ENCODE measurements at places on chromosomes 11 and 22.

GRCh38 chr22:45864959-45865476 lies 111.9 kb downstream of the WNT7B start:
- no peak for DNase-seq

DNA sequence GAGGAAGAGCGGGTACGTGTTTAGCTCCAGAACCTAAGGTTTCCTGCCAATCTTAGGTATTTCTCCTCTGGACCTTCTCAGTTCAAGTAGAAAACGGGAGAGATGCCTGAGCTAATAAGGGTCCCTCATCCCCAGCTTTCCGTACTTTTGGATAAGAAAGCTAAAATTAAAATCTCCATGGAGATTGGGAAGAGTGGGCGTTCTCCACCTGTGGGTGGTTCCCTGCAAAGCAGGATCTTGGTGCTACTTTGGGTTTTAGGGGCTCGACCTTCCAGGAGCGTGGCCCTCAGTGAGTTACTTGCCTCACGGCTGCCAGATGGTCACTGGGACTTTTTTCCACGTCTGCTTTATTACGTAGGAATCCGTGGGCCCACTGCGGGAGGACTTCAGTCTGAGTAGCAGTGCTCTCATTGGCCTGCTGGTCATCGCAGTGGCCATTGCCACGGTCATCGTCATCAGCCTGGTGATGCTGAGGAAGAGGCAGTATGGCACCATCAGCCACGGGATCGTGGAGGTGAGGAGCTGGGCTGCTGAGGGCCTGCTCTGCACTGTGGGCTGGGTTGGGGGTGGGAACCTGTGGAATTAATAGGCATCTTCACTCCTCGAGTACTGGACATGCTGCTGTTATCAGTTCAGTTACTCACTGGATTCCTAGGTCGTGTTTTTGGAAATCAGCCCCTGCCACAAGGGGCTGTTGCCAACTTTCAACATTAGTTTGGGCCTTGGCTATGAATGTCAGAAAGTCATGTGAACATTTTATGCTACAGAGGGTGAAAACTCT lies 17.8 kb upstream of the ST14 start:
- no peak for DNase-seq

GRCh38 chr11:46360878-46361277 lies 13.6 kb downstream of the DGKZ start:
- DNase-seq, result no peak

- no peak for DNase-seq
Measured at GRCh38 chr22:37164505-37164887, 14.8 kb upstream of the IL2RB start.

GRCh38 chr11:83773950-83774880 lies 488.0 kb upstream of the CCDC90B start:
- no peak for DNase-seq

DNA sequence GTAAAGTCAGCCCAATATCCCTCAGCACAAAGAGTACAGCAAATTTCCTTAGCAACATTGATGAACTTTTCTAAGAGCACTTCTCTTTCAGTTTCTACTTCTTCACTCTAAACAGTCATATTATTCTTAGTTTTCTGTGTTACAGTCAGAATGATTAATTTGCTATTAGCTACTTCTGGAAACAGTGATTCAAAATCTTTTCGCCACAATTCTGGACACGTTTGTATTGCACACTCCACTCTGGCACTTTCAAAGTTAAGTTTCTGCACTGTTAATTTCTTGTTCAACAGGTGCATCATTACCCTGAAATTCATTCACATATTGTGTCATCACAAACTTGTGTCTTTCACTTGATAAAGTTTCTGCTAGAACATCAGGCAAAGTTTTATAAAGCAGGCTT lies 22.5 kb downstream of the ABTB2 start:
- no peak for DNase-seq

- no peak for DNase-seq
Measured at GRCh38 chr22:42983470-42983869, 31.5 kb downstream of the PACSIN2 start.

GRCh38 chr22:39363751-39364515 lies 14.1 kb downstream of the SYNGR1 start:
- DNase-seq, result no peak

Data from breast epithelium (tissue), 4 donors.